ENCODE measurements at places on chromosomes 2 and 18. TPM values are rescaled to one million over a fixed set of nuclear protein-coding genes. Genes with fewer than 3 reads are reported as not detected.

Gene SP100
- 42.2 TPM for total RNA-seq

Gene TEX44
- not detected for total RNA-seq

Gene RIT2
- total RNA-seq = not detected

Gene CHRNA1
- total RNA-seq = not detected

Gene GALNT13
- not detected for total RNA-seq

Gene C2orf66
- total RNA-seq = 0.05 TPM

Gene PLEK
- total RNA-seq = not detected

Gene PROKR1
- not detected for total RNA-seq

Gene C2orf72
- total RNA-seq = 0.41 TPM

Gene FASTKD1
- 25.2 TPM for total RNA-seq

Gene ONECUT2
- not detected for total RNA-seq

Gene TET3
- total RNA-seq = 2.1 TPM

Gene CAPG
- 1.4 TPM for total RNA-seq

Gene SETBP1
- 12.6 TPM for total RNA-seq

Measured in SJSA1 (cell line).